ENCODE measurements at places on chromosomes 16 and 17. TPM values are rescaled to one million over a fixed set of nuclear protein-coding genes. Genes with fewer than 3 reads are reported as not detected.
A peak's percentile ranks its signal among the peaks of the same experiment; 100 is the strongest.

GRCh38 chr16:55204069-55204468, 119.9 kb upstream of the IRX6 start:
- no peak for DNase-seq

GRCh38 chr16:29757950-29758466, 12.2 kb upstream of the C16orf54 start:
- no peak for DNase-seq

GRCh38 chr16:49886554-49887094, 30.7 kb upstream of the ZNF423 start:
- no peak for DNase-seq

DNA sequence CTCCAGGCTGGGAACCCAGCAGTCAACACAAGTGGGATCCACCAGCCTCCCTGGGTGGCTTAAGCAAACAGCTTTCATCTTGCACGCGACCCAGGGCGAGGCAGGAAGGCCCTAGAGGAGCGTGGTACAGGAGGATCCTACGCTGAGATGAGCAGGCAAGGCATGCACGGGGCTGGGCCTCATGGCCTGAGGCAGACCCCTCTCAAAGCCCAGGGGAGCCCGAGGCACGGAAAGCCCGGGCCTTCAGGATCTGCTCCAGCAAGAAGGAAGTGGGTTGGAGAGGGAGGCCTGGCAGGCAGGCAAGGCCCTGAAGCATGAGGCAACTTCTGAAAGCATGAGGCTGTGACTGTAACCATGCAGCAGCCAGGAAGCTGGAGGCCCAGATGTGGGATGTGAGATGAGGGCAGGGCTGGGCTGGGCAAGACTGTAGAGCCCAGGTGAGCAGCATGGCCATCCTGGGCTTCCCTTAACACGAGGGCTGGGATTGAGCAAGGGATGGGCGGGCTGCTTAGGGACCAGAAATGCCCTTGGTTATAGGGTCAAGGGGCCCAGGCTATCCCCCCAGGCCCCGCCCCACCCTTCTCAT, 338.7 kb downstream of the C16orf95 start:
- no peak for DNase-seq

- DNase-seq, result no peak
These were observed 988 bp upstream of the IL21R start for GRCh38 chr16:27400751-27401620.

- DNase-seq, result no peak
These were observed 116.0 kb downstream of the SOCS1 start for GRCh38 chr16:11140098-11140375.

DNA sequence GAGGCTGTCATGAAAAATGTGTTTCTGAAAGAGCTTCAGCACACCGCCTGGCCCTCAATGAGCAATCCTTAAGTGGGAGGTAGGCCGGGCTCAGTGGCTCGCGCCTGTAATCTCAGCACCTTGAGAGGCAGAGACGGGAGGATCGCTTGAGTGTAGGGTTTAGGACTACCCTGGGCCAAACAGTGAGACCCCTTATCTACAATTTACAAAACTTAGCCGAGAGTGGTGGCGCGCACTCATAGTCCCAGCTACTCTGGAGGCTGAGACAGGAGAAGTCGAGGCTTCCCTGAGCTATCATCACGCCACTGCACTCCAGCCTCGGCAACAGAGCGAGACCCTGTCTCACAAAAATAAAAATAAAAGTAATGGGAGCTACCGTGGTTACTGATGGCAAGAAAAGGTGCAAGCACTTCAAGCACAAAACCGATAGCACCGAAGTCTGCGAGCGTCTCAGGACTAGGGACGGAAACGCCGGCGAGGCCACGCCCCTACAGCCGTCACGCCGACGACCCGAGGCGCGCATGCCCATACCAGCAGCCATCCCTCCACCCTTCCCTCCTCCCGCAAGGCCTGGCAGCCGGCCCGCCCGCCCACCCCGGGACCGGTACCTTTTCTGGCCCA, 607 bp downstream of the THUMPD1 start:
- DNase-seq, result peak; percentile 94

GRCh38 chr17:79581324-79581932, 29.4 kb downstream of the RBFOX3 start:
- DNase-seq, result no peak

DNA sequence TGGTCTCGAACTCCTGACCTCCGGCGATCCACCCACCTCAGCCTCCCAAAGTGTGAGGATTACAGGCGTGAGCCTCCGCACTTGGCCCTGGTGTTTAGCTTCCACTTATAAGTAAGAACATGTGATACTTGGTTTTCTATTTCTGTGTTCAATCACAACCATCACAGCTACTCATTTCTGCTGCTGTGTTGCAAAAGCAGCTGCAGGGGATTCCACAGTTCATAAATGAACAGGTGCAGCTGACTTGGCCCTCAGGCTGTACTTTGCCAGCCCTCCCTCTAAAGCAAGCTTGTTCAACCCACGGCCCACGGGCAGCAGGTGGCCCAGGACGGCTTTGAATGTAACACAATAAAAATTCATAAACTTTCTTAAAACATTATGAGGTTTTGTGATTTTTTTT, 79.2 kb downstream of the SLC39A11 start:
- no peak for DNase-seq

DNA sequence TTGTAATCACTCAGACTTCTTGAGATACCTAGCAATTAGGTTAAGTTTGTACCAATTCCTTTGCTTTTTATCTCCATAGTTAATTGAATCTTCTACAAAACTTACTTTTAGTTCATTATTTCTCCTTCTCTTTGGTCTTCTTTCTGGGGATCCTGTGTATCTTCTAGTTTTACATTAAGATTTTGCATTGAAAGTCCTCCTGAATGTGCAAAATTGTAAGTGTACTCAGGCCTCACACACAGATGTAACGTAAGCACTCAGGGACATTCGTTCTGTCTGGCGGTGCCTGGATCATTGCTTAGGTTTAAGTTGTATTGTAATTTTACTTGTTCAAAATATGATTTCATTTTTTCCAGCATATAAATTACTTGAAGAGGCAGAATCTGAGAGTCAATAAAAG, 222.6 kb upstream of the CPHXL start:
- DNase-seq, result no peak

DNA sequence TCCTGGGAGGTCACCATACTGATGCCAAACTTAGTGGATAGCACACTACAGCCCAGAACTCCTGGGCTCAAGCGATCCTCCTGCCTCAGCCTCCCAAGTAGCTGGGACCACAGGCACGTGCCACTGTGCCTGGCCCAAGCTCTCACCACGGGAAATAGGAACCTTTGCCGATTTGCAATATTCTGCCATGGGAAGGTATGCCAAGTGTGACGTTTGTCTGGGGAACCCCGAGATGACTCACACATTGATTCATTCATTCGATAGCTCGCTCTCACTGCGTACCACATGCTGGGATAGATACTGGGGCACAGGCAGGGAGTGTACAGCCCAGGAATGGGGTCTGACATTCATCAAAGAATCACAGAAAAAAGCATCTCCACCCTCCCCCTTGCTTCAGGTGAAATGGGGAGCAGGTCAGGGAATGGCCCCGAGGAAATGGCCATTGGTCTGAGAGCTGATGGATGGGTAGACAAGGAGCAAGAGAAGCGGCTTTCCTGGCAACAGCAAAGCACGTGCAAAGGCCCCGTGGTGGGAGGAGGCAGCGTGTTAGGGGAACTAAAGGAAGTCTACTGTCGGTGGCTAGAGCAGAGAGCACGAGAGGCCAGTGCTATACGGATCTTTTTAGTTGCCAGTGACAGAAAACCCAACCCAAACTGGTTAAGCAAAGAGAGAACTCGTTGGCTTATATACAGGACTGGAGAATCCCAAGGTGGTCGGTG, 44.1 kb downstream of the DNAH17 start:
- DNase-seq, result no peak

DNA sequence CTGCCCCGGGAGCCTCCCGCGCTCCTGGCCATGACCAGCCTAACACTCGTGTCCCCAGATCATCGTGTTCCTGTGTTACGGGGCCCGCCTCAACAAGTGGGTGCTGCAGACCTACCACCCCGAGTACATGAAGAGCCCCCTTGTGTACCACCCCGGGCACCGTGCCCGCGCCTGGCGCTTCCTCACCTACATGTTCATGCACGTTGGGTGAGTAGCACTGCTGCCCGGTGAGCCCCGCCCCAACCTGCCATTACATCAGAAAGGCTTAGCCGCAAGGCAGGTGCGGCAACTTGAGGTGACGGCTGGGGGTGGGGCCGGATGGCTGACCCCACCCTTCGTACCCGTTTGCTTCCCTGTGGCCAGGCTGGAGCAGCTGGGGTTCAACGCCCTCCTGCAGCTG, 1.4 kb downstream of the RHBDL1 start:
- DNase-seq, result no peak

DNA sequence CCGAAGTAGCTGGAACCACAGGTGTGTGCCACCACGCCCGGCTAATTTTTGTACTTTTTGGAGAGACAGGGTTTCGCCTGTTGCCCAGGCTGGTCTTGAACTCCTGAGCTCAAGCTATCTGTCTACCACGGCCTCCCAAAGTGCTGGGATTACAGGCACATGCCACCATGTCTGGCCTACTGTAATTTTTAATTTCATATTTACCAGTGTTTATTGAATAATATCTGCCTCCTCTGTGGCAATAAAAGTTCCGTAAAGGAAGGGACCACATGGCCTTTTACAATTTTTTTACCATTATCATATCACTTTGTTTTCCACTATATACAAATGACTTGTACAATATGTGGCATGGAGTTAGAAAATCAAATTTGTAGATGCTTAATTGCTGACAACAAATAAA, 7.8 kb downstream of the USP31 start:
- no peak for DNase-seq

DNA sequence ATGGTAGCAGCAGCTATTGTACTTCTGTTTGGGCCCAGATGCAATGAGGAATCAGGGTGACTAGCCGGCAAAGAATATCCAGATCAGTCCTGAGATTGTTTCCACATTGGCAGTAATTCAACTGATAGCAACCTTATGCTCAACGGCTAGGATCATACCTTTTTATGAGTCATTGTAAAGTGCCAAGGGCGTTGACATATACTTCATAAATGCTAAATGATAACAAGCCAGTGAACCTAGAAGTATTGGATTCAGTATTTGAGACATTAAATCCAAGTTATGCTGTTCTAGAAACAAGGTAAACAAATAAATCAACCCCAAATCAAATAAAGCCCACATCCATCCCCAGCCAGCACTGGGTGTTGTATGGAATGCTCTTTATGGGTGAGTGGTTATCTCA, 207.1 kb upstream of the ZFHX3 start:
- DNase-seq, result no peak

The PRSS36 gene
- 2.7 TPM for total RNA-seq

The CCL8 gene
- total RNA-seq, result 0.40 TPM

The HBQ1 gene
- total RNA-seq, result not detected

The TBC1D3 gene
- not detected for total RNA-seq
